ENCODE measurements at places on chromosomes 3 and 15. TPM values are rescaled to one million over a fixed set of nuclear protein-coding genes. Genes with fewer than 3 reads are reported as not detected.

DNA sequence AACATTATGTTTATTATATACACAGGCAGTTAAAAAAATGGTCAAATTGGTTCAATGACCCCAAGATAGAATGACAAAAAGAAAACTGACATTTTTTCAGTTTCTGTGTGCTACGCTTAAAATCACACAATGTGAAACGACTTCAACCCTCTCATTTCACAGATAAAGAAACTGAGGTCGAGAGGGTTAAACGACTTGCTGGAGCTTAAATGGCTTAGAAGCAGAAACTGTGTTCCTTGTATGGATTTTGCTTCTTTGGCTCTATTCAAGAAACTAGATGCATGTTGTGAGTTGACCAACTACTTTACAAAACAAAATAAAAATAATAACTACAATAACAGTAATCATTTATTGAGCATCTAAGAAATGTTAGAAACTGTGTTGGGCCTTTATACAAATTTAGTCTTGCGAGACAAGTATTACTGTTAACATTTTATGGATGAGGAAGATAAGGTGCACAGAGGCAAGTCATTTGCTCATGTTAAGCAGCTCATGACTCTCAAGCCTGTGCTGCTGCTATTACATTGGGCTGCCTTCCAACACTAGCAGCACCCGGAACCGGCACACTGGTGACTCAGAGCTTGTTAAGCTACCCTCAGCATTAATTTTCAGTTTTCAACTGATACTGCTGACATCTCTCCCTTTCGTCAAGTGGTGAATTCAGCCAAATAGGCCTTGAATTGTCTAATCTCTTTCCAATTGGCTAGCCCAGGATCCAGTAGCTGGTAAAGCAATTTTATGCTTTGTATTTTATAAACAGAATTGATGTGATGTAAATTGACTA is 487.6 kb downstream of the NAALADL2 start:
- H3K4me3 ChIP-seq, result no peak overlapping the region
- no peaks in the 10 kb centered on the region for H3K27me3 ChIP-seq

- no peak overlapping the region for H3K4me3 ChIP-seq
- no peaks in the 10 kb centered on the region for H3K27me3 ChIP-seq
- peaks cover 7% of the 10 kb centered on the region for H3K36me3 ChIP-seq
- H3K27ac ChIP-seq, result no peak overlapping the region
Measured at GRCh38 chr3:114389156-114389555, 95.3 kb downstream of the TIGIT start.

DNA sequence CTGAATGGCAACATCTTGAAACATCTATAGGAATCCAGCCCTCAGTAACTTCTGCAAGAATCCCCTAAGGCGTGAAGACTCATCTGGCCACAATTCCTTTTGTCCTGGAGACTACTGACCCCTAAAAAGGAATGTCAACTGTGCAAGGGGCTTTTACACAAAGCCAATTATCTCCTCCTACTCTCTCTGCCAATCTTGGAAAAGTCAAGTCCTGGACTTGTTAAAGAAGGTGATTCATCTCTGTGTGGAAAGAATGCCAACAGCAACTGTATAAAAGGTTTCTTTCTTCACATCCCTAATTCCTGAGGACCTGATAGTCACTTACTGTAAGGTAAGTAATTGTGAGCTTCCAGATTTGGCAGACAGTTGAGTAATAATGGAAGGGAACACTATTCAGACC is 22.3 kb downstream of the THRB start:
- DNase-seq, result no peak
- no peaks in the 10 kb centered on the region for H3K27me3 ChIP-seq
- peaks cover 28% of the 10 kb centered on the region for H3K4me1 ChIP-seq
- no peaks in the 10 kb centered on the region for H3K36me3 ChIP-seq
- no peak overlapping the region for H3K4me3 ChIP-seq

DNA sequence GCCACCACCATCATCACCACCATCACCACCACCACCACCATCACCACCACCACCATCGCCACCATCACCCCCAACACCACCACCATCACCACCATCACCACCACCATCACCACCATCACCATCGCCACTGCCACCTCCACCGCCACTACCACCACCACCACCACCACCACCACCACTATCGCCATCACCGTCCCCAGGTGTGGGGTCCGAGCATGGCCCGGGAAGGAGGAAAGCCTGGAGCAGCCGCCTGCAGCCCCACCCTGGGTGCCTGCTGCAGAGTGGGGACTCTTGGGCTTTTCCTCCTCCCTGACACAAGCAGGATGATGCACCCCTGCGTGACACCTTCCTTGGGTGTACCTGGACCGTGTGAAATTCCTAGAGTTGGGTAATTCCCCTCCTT is 43.9 kb downstream of the MUC4 start:
- no peak for DNase-seq
- no peaks in the 10 kb centered on the region for H3K4me1 ChIP-seq
- no peaks in the 10 kb centered on the region for H3K36me3 ChIP-seq
- H3K27ac ChIP-seq, result no peak overlapping the region
- H3K4me3 ChIP-seq, result no peak overlapping the region
- peaks cover 44% of the 10 kb centered on the region for H3K27me3 ChIP-seq

GRCh38 chr3:39142067-39142466 is 11.3 kb downstream of the CSRNP1 start:
- peaks cover 89% of the 10 kb centered on the region for H3K36me3 ChIP-seq
- DNase-seq, result no peak
- H3K4me1 ChIP-seq, result peaks cover 67% of the 10 kb centered on the region
- H3K4me3 ChIP-seq, result no peak overlapping the region

- no peaks in the 10 kb centered on the region for H3K4me1 ChIP-seq
- no peaks in the 10 kb centered on the region for H3K27me3 ChIP-seq
Measured at GRCh38 chr3:143822374-143822773, 25.9 kb downstream of the SLC9A9 start.

DNA sequence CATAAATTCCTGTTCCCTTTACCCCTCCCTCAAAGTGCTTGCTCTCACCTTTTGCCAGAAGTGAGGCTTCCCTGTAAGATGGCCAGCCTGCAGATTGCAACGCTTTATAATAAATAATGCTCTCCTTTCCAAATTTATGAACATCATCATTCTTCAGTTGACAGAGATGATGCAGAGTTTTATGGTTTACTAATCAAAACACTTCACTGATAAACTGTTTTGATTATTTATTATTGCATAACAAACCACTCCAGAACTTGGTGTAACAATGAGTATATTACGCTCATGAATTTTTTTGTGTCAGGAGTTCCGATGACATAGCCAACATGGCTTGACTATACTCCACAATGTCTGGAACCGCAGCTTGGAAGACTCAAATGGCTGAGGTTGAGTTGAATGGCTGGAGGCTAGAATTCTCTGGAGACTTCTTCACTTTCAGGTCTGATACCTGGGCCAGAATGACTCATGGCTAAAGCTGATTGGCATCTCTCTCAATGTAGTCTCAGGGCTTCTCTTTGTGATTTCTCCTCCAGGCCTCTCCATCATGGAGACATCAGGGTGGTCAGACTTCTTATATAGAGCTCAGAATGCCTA is 27.3 kb upstream of the TGFBR2 start:
- no peak overlapping the region for H3K4me3 ChIP-seq

The TP63 gene
- total RNA-seq, result 0.17 TPM

The CD47 gene
- total RNA-seq, result 31.6 TPM

The CDHR4 gene
- not detected for total RNA-seq

The SMAD6 gene
- total RNA-seq, result 17.5 TPM

The NFKBIZ gene
- total RNA-seq, result 93.8 TPM

The PRR20G gene
- not detected for total RNA-seq

Measured in esophagus muscularis mucosa (tissue), 4 donors.